ENCODE measurements at places on chromosomes 12 and 14. TPM values are rescaled to one million over a fixed set of nuclear protein-coding genes. Genes with fewer than 3 reads are reported as not detected.

GRCh38 chr12:27657296-27657695, 39.0 kb upstream of the REP15 start:
- no peak overlapping the region for H3K27ac ChIP-seq
- no peaks in the 10 kb centered on the region for H3K4me1 ChIP-seq
- H3K4me3 ChIP-seq: no peak overlapping the region
- no peaks in the 10 kb centered on the region for H3K36me3 ChIP-seq

GRCh38 chr14:61638595-61639387, 56.5 kb upstream of the HIF1A start:
- DNase-seq: no peak
- no peaks in the 10 kb centered on the region for H3K4me1 ChIP-seq
- no peaks in the 10 kb centered on the region for H3K36me3 ChIP-seq

ASIC1 gene
- total RNA-seq: 6.9 TPM

DNA sequence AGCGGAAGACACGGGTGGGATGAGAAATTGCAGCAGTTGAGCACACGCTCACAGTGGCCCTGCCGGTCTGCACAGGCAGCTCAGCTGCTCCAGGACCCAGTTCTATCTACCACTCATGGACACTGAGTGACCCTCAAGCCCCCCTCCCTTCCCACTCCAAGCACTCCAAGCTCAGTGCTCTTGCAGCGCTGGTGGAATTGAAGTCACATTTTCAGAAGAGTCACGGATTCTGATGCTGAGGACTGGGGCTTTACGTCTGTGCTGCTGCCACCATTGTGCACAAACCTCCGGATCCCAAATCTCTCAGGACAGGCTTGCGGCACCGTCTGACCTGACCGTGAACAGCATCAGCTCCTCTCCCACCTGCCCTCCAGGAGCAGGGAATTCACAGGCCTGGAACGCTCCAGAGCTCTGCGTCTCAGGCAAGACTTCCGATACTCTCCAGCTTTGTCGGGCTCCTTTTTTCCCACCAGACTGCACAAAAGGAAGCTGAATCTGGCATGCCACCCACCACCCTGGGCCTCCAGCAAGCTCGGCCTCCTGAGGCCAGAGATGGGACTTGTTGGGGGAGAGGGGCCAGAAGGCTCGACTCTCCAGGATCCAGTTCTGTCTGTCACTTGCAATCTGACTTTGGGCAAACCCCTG, 213.1 kb upstream of the RTL1 start:
- no peak overlapping the region for H3K4me3 ChIP-seq
- no peaks in the 10 kb centered on the region for H3K36me3 ChIP-seq
- H3K27me3 ChIP-seq: no peaks in the 10 kb centered on the region
- peak; percentile 35 for DNase-seq
- no peak overlapping the region for H3K27ac ChIP-seq

DNA sequence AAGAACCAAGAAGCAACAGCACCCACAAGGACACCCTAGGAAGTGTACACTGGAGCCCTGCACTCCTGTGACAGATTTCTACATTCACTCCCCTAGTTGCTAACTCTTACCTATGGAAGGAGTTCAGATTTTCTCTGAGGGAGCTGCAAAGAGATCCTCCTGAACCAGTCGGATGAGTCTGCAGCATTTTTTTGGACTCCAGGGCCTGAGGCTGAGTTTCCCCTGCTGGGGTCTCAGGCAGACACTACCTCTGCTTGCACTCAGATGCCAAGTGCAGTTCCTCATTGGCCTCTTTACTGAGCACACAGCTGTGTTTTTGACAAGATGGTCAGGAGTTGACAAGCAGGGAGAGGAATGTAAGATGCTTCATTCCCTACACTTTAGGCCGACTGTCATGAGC, 153.2 kb upstream of the RBM19 start:
- no peaks in the 10 kb centered on the region for H3K36me3 ChIP-seq
- no peak for DNase-seq
- H3K27ac ChIP-seq: no peak overlapping the region
- no peaks in the 10 kb centered on the region for H3K4me1 ChIP-seq
- no peaks in the 10 kb centered on the region for H3K27me3 ChIP-seq

DNA sequence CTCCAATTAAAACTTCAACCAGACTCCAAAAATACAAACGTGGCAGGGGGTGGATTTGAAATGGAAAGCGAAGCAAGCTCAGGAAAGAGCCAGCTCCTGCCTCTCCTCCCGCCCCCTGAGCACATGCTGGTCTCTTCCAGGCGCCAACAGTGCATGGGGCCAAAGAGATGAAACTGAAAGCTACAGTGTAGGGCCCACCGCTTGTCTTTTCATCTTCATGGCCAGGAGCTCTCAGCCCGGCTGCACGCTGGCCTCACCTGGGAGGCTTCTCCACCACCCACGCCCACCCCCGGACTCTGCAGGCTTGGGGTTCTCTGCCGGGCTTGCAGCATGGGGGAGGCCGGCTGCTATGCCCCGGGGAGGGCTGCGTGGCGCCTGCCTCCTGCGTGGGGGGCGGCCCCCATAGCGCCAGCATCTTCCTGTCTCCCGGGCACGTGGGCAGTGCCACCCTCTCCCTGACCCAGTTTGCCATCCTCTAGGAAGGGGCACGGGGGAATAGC, 2.0 kb downstream of the RIMBP2 start:
- H3K36me3 ChIP-seq: no peaks in the 10 kb centered on the region
- no peak for DNase-seq
- H3K4me3 ChIP-seq: peak overlapping the region; percentile 31
- H3K4me1 ChIP-seq: no peaks in the 10 kb centered on the region

GRCh38 chr14:78764240-78764639, 594.1 kb downstream of the NRXN3 start:
- no peak overlapping the region for H3K4me3 ChIP-seq
- H3K36me3 ChIP-seq: no peaks in the 10 kb centered on the region
- H3K27me3 ChIP-seq: no peaks in the 10 kb centered on the region
- no peak overlapping the region for H3K27ac ChIP-seq
- DNase-seq: no peak
- no peaks in the 10 kb centered on the region for H3K4me1 ChIP-seq

DNA sequence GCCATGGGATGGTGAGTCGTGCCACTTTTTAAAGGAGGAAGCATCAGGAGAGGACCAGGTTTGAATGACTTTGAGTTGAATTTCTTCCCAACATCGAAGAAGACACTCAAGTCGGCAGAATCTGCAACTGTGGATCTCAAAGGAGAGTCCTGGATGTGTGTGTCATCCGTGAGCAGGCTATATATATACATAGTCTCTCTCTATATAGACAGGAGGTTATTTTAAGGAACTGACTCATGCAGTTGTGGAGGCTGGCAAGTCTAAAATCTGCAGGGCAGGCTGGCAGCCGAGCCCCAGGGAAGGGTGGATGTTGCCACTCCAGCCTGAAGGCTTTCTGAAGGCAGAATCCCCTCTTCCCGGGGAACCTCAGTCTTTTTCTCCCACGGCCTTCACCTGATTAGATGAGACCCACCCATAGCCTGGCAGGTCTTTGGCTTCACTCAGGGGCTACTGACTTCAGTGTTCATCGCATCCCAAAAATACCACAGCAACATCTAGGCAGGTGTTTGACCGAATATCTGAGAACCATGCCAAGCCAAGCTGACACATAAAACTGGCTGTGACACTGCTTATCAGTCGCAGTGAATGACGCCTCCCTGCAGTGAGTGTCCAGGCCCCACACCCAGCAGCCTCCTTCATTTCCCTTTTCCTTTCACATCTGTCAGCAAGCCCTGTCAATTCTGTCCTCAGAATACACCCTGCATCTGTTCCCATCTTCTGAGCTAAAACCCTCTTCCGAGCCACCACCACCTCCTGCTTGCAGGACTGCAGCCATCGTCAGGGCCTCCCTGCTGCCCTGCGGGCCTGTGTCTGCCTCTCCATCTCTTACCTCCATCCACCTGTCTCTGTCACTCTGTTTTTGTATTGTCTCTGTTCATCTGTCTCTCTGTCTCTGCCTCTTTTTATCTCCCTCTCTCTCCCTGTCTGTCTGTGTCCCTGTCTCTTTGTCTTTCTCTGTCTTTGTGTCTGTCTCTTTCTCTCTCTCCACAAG, 54.0 kb downstream of the ZNF664 start:
- no peak overlapping the region for H3K27ac ChIP-seq
- H3K4me3 ChIP-seq: no peak overlapping the region
- no peak for DNase-seq
- no peaks in the 10 kb centered on the region for H3K4me1 ChIP-seq
- no peaks in the 10 kb centered on the region for H3K36me3 ChIP-seq
- no peaks in the 10 kb centered on the region for H3K27me3 ChIP-seq

GRCh38 chr14:102074415-102074964, 12.4 kb downstream of the HSP90AA1 start:
- DNase-seq: no peak
- H3K4me3 ChIP-seq: no peak overlapping the region
- no peaks in the 10 kb centered on the region for H3K27me3 ChIP-seq

KLHL33 gene
- total RNA-seq: 0.33 TPM

- no peak overlapping the region for H3K4me3 ChIP-seq
- H3K27me3 ChIP-seq: no peaks in the 10 kb centered on the region
Observed at GRCh38 chr12:52383331-52383730, 2.1 kb downstream of the KRT84 start.

- no peak for DNase-seq
- no peaks in the 10 kb centered on the region for H3K4me1 ChIP-seq
- no peak overlapping the region for H3K4me3 ChIP-seq
Observed at GRCh38 chr12:115377779-115378178, 693.8 kb upstream of the TBX3 start.

GRCh38 chr14:71380271-71380670, 473.0 kb downstream of the PCNX1 start:
- no peaks in the 10 kb centered on the region for H3K27me3 ChIP-seq
- no peak for DNase-seq
- H3K4me1 ChIP-seq: peaks cover 26% of the 10 kb centered on the region

- H3K4me1 ChIP-seq: no peaks in the 10 kb centered on the region
- H3K36me3 ChIP-seq: no peaks in the 10 kb centered on the region
- H3K27ac ChIP-seq: no peak overlapping the region
- no peaks in the 10 kb centered on the region for H3K27me3 ChIP-seq
- H3K4me3 ChIP-seq: no peak overlapping the region
Observed at GRCh38 chr12:116563262-116563661, 4.1 kb downstream of the MAP1LC3B2 start.

Measured in sigmoid colon (tissue), 7 donors.